Dermis microvascular lymphatic vessel endothelial cell (primary cell): ENCODE measurements at places on chromosomes 13 and 19.

DNA sequence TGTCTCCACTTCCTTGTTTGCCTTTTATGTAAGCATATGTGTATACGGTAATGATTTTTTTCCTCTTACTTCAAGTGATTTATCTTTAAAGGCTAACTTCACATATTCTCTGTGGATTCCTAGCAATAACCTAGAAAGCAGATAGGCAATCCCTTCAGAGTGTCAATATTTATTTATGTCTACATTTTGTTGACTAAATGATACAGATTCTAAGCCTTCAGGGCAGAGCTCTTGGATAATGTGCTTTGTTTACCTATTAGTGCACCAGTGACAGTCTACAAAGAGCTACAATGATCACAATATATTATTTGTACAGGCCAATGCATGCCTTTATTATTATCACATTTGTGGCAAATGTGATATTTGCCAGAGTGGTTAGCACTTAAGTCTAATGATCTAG is 406.2 kb downstream of the EFNB2 start:
- DNase-seq, result no peak

DNA sequence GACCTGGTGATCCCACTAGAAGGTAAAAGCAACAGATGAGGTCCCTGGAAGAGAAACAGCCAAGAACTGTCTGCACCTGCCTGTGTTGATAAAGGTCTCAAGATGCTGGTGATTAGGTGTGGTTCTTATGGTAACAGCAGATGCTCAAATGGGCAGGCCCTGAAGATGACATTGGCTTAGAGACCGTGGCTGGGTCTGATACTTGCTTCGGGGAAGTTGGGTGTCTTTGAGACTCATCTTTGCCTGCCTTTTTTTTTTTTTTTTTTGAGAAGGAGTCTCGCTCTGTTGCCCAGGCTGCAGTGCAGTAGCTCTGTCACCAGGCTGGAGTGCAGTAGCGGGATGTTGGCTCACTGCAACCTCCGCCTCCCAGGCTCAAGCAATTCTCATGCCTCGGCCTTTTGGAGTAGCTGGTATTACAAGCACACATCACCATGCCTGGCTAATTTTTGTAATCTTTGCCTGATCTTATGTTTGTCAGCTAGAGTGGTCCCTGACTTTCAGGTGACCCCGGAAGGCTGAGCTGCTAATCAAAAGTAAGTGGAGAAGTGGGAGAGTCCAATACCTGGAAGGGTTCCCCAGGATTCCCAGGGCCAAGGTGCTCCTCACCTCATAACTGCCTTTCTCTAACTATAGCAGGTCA is 7.9 kb downstream of the SLC25A23 start:
- no peak for DNase-seq

- DNase-seq, result no peak
Measured at GRCh38 chr19:5863030-5863665, 7.2 kb downstream of the FUT5 start.

DNA sequence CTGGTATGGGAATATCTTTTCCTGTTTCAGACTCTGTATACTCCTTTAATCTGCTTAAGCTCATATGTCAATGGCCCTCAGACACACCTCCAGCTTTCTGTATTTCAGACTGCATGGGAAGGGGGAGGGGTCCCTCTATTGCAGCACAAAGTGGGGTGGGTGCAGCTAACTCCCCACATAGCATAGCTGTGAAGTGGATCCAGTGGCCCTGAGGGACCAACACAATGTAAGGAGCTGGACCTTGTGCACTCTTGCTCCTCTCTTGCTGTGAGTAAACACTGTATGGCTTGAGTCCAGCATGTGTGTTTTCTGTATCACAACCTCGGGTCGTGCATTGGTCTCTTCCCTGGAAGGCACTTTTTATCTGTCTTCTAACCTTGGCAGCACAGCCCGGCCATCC is 669.9 kb downstream of the PCDH9 start:
- DNase-seq, result no peak

DNA sequence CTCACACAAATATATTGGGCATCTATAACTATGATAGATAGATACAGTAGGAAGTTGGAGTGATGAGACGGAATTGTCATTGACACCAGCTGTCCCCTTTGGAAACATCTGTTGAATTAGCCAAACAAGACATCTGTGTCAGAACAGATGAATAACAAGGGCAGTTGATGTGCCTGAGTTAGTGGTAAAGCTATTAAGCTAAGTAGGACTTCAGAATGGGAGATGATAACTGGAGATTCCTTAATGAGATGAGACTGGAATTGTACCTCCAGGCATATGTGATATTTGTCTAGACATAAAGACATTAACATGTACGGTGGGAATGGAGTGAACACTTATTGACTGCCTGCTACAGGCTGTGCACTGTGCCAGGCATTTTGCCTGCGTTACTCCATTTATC is 78.7 kb downstream of the MBNL2 start:
- no peak for DNase-seq

- no peak for DNase-seq
Measured at GRCh38 chr19:53396525-53396868, 1.5 kb downstream of the ZNF765 start.

DNA sequence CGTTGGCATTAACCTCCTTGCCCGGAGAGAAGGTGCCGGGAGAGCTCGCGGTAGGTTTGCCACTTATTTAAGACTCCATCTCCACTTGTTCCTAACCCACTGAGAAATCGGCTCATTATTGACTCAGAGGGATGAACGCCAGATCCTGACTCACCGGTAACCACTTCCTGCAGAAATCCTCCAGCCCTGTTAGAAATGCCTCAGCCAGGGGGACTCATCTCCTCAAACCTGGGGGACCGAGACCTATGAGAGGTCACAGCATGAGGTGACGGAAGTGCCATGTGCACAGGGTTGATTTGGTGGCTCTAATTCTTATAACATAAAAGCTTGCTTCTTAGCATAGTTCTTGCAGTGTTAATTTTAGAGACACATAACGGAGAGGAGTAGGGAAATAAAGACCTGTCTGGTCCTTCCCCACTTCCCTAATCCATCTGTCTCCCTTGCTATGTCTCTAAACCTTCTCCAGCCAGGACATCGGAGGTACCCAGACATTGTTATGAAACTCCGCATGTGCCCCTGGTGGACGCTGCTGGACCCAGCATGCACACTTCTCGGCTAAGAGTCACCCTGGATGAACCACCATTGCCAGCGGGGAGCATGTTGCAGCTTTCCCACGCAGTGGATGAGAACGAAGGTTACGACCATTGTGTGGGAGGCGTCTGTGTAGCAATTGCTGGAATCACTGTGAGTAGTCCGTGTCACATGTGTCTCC is 158.9 kb downstream of the EFNB2 start:
- DNase-seq, result peak; percentile 36

GRCh38 chr19:21092109-21092508 is 10.1 kb downstream of the ZNF714 start:
- no peak for DNase-seq
